MV-4-11 (cell line): ENCODE measurements at places on chromosomes 6 and 20.

GRCh38 chr6:56699066-56699654 is 56.5 kb upstream of the DST start:
- peak; percentile 27 for DNase-seq

DNA sequence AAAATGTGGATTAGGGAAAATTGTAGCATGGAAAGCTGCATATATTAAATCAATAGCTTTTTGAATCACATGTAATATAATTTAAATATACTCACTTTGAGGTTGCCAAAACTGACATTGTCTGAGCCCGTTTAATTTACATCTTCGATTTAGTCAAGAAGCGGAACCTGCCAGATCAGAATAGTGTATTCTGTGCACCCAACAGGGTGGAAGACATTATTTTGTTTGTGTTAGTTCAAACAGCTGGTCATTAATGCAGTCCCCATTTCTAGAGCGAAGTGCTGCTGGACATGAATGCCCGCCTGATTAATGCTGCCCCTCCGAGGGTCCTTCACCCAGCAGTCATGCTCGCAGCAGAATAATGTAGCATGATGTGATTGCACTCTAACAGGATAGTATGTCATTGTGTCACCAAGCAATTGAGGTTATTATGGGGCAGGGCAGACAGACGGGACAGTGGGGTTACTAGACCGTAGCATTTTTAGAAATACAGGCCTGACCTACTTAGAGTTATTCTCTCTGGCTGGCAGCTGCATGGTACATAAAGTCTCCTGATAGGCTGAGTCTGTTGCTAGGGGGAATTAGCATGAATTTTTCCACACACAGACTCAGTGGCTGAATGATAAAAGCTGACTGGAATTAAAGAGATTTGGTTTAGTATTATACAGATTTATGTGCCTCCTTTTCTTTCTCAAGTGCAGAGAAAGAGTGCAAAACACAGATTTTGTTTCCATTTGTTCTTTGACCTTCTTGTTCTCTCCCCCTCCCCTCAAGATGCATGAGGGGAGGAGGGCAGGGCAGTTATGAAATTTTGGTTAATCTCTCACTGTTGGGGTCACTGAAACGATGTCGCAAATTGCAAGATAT is 147.1 kb downstream of the PRL start:
- DNase-seq = no peak

DNA sequence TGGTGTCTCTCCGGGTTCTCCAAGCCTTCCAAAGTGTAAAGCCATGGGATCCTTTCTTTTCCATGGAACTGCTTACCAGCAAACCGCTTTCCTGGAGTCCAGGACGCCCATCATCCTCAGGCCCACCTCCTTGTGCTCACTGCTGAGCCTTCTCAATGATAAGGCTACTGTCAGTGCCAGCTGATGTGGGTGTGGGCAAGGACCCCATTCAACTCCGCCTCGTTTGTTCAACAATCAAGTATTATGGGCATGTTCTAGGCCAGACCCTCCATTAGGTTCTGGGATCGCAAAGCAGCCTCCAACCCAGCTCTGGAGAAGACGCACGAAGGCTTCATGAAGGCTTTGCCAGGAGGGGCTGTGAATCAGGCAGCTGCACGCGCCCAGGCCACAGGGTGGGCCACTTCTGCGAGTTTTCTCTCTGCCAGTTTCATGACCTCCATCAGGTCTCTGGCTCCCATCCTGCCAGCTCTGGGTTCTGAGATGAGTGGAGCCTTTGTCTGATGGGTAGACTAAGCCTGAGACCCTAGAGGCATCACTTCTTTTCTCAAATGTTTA is 177.1 kb downstream of the MRPL14 start:
- no peak for DNase-seq

DNA sequence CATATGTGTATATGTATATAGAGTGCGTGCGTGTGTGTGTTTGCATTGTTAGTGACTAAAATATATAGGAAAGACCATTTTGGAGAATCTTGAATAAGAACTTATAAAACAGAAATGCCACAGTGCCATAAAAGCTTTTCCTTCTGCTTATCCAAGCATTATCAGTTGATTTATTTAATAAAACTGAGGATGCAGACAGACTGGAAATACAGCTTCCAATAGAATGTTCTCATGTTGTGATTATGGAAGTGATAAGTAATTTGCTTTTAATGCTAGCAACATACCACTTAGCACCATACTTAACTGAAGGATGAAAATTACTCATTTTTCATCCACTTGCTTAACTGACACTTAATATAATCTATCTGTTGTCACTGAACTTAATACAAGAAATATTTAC is 820.1 kb downstream of the TFAP2A start:
- DNase-seq = no peak

DNA sequence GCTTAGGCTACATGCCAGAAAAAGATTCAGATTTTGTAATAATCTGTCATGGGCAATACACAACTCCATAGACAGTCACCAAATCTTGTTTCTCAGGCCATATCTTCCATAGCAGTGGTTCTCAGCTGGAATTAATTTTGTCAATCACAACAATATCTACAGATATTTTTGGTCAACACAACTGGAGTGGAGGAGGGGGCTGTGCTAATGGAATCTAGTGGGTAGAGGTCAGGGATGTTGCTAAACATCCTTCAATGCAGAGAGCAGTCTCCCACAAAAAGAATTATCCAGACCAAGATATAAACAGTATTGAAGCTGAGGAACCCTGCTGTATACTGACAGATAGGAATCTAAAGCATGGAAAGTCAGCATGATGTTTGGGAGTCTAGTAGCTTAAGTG is 174.6 kb downstream of the UBE3D start:
- no peak for DNase-seq

- no peak for DNase-seq
Observed at GRCh38 chr20:6613280-6613861, 154.1 kb upstream of the BMP2 start.

GRCh38 chr20:32790751-32791057 is 28.5 kb downstream of the DNMT3B start:
- no peak for DNase-seq
